CD4-positive, alpha-beta T cell treated with Interleukin-6 for 4 hours (primary cell): ENCODE measurements at places on chromosomes 2 and 18.

- no peak for DNase-seq
Observed at GRCh38 chr2:118752762-118753429, 94.6 kb downstream of the EN1 start.

DNA sequence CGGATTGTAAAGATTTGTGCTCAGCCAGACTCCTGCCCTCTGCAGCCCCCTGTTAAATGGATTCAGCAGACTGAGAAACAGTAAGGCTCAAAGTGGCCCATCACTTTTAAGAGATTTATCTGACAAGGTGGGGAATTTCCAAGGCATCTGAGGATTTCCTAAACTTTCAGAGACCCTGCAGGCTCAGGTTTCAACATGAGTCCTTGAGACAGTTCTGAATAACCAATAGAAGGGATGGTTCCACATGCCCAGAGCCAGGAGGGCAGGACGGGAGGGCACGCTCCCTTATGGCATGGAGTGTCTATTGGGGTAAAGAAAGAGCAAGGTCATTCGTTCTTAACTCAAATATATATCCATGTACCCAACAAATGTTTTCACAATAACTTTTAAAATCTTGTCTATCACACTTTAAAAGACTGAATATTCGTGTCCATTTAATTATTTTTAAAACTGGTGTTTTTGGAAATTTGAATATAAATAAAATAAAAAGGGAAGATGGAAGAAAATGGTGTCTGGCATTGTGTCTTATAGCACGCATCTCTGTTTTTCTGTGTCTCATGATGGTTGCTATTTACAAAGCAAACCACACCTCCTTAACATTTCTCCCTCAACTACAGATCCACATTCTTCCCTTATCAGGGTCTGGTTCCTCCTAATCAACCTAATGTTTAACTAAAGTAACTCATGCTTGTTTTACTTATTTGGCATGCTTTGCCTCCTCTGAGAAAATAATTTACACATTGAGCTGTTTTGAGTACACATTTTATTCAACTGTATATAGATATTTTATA lies 56.0 kb upstream of the DSG1 start:
- no peak for DNase-seq

DNA sequence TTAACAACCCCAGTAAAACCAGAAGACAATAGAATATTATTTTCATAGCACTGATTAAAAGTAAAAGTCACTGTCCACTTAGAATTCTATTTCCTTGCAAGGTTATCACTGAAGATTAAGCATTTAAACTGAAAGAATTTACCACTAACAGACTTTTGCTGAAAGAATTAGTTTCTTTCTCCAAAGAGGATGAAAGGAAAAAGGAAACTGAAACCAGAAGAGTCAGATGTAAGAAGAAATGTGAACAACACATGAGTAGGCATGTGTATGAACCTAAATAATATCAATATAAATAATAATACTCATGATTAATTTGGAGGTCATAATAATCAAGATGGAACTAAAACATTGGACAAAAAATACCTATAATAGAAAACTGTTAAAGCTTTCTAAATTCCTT lies 82.4 kb upstream of the KLHL29 start:
- no peak for DNase-seq

- DNase-seq: no peak
Observed at GRCh38 chr18:46892842-46893241, 24.5 kb downstream of the PIAS2 start.

DNA sequence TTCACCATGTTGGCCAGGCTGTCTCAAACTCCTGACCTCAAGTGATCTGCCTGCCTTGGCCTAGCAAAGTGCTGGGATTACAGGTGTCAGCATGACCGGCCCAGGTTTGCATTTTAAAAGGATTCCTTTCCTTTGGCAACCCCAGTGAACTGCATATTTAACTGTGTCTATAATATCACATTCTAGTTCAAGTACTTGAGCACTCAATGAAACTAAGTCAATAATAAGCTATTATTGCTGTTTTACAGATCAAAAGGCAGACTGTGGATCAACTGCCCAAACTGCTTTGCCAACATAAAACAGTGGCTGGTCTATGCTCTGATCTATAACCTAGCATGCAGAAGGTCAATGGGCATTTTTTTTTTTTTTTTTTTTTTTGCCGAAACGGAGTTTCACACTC lies 144.5 kb downstream of the USP34 start:
- DNase-seq: no peak

GRCh38 chr18:63897072-63897471 lies 9.6 kb downstream of the SERPINB2 start:
- no peak for DNase-seq

DNA sequence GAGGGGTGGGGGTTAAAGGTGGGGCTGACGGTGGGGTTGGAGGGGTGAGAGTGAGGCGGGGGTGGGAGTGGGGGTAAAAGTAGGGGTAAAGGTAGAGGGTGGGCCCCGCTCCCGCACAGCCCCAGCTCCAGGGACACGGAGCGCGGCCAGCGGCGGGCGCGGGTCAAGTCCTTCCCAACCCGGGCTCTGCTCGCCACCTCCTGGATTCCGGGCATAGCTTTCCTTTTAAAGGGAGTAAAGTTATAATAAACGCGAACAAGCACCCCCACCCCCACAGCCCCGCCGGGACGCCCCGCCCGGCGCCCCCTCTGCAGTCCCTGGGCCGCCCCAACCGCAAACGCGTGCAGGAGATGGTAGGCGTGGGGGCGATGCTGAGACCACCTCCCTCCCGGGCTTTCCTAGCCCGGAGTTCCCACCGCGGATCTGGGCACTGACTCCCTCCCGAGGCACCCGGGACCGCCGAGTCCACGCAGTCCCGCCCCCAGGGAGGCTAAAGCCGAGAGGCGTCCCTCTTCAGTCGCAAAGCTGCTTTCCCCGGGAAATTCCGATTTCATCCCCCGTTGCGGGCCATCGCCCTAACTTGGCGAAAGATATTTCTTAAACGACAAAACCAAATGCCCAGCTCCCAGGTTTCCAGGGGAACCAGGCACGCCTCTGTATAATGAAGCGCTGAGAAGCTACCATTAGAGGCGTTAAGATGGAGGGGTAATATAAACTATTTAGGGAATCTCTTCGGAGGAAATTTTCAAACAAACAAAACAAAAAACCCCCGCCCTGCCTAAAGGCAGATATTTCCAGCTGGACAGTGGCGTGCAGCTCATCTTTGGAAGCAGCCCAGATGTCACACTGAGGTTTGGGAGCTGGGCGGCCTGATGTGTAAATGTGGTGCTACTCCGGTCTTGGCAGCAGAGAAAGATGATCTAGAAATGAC lies at the start of gene LIMS2:
Gene LIMS2, minus strand, starts transcription at position 200 of the 931 bp plus-strand sequence. CDS start 506 bp downstream, outside the sequence.
- DNase-seq: no peak
